ENCODE measurements at places on chromosomes 5 and 9.

- DNase-seq: no peak
These were observed 548.8 kb downstream of the CTNND2 start for GRCh38 chr5:11355491-11355890.

DNA sequence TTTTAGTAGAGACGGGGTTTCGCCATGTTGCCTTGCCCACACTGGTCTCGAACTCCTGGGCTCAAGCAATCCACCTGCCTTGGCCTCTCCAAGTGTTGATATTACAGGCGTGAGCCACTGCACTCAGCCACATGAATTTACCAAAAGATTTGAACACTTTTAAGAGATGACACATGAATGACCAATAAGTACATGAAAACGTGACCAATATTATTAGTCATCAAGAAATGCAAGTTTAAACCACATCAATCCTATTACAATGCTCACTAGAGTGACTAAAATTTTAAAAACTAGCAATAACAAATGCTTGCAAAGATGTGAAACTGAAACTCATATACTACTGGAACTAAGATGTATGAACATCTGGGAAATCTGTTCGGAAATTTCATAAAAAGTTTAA is 54.3 kb downstream of the NR6A1 start:
- no peak for DNase-seq

GRCh38 chr9:73138516-73138915 is 13.1 kb upstream of the ANXA1 start:
- DNase-seq: no peak

DNA sequence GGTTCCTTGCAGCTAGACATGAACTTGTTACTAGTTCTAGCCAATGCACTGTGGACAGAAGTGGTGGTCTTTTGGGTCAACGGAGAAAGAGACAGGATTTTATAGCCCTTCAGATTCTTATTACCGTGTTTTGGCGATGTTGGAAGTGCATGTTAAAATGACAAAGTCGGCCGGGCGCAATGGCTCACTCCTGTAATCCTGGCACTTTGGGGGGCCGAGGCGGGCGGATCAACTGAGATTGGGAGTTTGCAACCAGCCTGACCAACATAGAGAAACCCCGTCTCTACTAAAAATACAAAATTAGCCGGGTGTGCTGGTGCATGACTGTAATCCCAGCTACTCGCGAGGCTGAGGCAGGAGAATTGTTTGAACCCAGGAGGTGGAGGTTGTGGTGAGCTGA is 9.1 kb upstream of the NUDT12 start:
- DNase-seq: no peak

DNA sequence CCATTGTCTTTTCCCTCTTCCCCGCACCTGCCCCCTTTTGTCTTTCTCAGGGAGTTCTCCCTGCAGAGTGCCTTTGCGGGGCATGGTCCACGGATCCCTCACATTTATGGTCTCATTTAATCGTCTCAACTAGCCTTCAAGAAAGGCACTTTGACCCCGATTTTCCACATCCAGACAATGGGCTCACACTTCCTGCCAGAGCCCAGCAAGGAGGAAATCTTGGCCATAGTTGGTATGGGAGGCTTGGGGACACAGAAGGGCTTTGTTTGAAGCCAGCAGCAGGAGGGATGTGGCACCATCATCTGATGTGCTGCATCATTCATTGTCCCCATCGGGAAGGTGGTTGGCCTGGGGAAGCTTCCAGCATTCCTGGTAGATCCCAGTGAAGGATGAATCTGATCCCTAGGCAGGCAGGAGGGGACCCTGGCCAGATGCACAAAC is 24.9 kb downstream of the GSN start:
- no peak for DNase-seq

GRCh38 chr9:89466451-89467277 is 31.2 kb downstream of the SEMA4D start:
- DNase-seq: no peak

GRCh38 chr9:30591461-30591860 is 1793.0 kb upstream of the ACO1 start:
- no peak for DNase-seq

- DNase-seq: no peak
These were observed 197.5 kb downstream of the MAPKAP1 start for GRCh38 chr9:125509476-125509875.

- DNase-seq: no peak
These were observed 15.4 kb upstream of the ARL15 start for GRCh38 chr5:54325610-54326311.

- no peak for DNase-seq
These were observed 74.2 kb upstream of the OTULINL start for GRCh38 chr5:14507156-14507941.

DNA sequence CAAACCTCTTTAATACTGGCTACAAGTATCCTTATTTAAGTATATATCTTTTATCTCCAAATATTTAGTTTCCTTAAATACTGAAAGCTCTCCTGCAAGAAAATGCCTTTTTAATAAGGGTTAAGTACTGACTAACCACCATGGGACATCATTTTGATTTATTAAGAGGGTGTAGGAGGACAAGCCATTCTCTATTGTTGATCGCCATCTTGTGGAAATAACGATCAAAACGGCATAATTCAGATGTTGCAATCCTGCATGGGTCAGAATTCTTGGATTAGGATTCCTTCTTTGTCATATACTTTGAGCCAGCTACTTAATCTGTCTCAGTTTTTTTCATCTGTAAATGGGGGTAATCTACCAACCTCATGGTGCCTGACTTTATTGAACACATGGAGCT is 28.7 kb upstream of the C5orf46 start:
- DNase-seq: no peak

GRCh38 chr5:76608833-76609232 is 14.4 kb downstream of the F2RL2 start:
- no peak for DNase-seq

DNA sequence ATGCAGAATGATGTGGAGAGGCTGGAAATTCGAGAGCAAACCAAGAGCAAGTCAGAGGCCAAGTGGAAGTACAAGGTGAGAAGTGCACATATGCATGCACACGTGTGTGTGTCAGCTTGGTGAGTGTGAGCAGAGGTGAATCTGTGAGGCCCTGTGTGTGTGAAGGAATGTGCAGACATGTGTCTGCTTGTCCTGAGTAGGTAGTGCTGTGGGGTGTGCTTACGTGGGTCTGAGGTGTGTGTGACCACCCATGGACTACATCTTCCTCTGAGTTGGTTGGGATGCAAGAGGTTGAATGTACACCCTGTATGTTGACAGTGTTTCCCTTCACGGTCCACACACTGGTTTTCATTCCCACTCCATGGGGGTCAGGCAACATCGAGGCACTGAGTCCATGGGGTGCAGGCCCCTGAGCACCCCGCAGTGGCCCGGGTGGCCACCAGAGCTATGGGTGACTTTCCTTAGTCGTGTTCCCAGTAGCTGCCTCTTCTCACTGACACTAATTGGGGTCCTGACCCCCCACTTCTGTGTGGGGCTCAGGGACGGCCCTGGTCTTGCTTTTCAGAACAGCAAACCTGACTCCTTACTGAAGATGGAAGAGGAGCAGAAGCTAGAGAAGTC is 86.7 kb downstream of the PHF2 start:
- no peak for DNase-seq

- DNase-seq: no peak
These were observed 6.2 kb downstream of the ZBED3 start for GRCh38 chr5:77080905-77081304.

GRCh38 chr5:17185773-17186172 is 31.7 kb upstream of the BASP1 start:
- DNase-seq: no peak

GRCh38 chr9:85108746-85109145 is 439.2 kb downstream of the NTRK2 start:
- no peak for DNase-seq

GRCh38 chr5:181133610-181134231 is 2.8 kb upstream of the OR2V1 start:
- DNase-seq: no peak

GRCh38 chr9:107161338-107161737 is 121.7 kb upstream of the RAD23B start:
- DNase-seq: no peak

DNA sequence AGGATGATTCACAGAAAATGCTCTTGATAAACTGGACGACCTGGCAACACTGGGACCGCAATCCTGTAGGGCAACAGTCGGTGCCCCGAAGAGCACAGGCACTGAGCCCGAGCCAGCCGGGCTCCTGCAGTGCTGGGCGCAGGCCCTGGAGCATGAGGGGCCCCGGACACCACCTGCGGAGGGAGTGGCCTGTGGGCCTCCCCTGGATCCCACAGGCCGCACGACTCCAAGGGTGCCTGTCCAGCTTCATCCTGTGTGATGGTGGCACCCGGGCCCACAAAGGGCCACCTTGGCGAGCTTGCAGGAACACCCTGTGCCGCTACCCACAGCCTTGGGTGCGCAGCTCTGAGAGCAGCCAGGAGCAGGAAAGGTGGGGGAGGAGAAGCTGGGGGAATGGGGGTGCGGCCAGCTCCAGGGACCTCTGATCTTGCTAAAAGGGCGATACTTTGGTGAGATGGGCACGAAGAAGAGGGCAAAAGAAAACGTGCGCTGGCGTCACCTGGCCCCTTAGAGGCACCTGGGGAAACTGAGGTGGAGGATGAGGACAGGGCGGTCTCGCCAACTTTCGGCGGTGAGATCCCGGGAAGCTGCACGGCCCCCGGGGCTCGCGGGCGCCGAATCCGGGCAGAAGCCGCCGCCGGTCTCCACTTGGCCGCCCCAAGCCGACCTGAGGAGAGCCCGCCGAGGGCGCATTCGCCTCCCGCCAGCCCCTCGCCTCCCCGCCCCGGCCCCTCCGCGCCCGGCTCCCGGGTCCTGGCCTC is 722 bp downstream of the TBC1D9B start:
- peak; percentile 19 for DNase-seq

GRCh38 chr9:20996809-20997208 is 34.6 kb downstream of the HACD4 start:
- DNase-seq: no peak

DNA sequence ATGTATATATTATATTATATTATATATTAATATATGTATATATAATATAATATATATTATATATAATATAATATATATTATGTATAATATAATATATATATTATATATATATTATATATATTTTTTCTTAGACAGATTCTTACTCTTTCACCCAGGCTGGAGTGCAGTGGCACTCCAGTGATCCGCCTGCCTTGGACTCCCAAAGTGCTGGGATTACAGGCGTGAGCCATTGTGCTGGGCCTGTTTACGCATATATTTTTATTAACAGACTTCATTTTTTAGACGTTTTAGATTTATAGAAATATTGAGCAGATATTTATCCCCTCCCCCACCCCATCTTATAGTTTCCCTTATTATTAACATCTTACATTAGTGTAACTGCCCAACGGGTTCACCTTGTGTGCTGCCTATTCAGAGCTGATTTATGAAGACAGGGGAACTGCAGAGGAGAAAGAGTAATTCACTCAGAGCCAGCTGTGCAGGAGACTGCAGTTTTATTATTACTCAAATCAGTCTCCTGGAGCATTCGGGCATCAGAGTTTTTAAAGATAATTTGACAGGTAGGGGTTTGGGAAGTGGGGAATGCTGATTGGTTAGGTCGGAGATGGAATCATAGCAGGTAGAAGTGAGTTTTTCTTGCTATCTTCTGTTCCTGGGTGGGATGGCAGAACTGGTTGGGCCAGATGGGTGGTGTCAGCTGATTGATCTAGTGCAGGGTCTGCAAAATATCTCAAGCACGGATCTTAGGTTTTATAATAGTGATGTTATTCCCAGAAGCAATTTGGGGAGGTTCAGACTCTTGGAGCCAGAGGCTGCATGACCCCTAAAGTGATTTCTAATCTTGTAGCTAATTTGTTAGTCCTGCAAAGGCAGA is 93.4 kb downstream of the UNC13B start:
- no peak for DNase-seq

DNA sequence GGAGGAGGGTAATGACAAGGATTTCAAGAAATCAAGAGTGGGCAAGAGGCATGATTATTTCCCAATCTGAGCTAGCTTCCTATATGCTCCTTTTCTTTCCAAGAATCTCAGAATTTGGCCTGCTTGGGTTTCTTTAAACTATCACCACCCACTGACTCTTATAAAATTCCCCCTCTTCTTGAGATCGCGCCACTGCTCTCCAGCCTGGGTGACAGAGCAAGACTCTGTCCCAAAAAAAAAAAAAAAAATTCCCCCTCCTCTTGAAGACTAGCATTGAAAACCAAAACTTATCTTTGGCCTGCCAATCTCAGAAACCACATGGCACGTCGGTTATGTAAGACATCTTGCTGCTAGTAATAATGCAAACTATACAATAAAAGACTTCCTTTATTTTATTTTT is 3.4 kb upstream of the DMXL1 start:
- no peak for DNase-seq

- DNase-seq: no peak
These were observed 356.9 kb upstream of the WWC1 start for GRCh38 chr5:167934551-167934971.
